ENCODE measurements at places on chromosomes 1 and 21.

DNA sequence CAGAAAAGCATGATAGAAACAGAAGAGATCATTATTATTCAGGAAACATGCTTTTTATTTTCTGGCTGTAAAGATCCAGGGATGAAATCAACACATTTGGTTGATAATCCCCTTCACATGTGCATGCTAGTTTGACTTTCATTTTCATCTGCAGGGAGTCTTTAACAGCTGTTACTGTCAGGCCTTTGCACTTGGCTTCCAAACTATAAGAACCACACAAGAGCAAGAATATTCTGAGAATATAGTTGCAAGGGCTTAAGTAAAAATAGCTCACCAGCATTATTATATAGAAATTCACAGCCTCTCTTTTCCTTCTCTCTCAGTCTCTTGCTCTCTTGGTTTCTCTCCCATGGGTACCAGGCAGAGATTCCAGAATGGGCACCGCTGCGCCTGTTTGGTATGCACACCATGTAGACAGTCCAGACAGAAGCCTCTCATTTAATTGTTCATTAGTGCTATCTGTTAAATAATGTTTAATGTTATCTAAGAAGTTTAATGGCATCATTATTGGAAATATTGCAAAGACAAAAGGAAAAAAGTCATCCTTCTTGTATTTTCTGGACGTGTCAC lies 622.3 kb upstream of the PLXNA2 start:
- no peak for DNase-seq

- DNase-seq = no peak
Observed at GRCh38 chr1:10338611-10339010, 60.3 kb upstream of the PGD start.

DNA sequence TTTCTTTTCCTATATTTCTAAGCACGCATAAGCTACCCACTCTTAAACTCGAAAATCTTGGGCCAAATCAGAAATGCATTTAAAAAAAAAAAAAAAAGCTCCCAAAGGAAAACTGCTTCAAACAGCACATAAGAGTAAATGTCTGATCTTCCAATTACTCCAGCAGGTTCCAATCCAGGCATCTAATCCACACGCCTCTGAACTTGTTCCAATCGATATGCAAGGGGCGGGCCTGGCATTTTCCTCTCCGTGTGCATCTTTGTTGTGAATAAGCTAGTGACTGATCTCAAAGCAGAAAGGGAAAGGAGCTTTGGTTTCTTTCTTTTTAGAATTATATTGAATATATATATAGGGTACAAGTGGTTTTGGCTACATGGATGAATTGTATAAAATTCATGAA lies 365.5 kb downstream of the PRDM2 start:
- DNase-seq = no peak

DNA sequence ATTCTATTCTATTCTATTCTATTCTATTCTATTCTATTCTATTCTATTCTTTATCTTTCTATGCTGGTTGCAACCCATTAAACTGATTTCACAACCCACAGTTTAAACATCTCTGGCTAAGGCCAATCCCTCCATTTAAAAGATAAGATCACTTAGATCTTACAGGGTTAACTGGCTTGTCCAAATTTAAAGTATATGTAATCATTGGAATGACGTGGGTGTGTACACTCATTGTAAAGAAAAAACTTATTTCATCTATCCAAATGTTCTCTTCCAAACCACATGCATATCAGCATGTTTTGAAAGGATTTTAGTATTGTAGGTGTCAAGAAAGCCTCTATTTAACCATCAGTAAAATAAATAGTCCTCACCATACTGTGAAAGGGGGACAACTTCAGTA lies 299.6 kb upstream of the RUNX1 start:
- DNase-seq = no peak

DNA sequence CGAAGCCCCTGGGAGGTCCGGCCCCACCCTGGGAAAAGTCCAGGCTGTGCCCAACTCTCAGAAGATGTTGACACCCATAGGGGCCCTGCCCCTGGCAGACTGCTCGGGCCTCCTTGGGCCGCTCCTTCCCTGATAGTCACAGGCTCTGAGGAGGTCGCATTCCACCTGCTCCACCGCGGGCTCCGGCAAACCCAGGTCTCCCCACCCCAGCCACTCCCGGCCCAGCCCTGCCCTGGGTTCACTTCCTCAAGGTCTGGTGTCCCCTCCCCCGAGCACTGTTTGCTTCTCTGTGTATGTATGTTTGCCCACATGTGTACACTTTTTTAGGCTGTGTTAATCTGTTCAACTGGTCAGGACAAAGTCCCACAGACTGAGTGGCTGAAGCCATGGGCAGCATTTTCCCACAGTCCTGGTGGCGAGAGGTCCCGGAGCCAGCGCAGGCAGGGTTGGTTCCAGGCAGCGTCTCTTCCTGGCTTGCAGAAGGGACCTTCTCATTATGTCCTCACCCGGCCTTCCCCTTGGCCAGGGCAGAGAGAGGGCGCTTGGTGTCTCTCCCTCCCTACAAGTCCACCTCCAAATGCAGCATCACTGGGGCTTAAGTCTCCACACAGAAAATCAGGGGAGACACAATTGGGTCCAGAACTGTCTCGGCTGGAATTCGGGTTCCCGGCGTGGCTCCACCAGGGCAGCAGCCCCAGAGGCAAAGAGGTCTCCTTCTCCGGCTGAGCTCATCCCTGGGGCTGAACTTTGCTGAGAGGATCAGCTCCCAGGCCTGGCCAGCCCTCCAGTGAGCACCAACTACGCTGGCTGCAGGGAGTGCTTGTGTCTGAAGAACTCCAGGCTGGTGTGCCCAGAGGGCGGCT lies 10.5 kb upstream of the PRXL2B start:
- no peak for DNase-seq

DNA sequence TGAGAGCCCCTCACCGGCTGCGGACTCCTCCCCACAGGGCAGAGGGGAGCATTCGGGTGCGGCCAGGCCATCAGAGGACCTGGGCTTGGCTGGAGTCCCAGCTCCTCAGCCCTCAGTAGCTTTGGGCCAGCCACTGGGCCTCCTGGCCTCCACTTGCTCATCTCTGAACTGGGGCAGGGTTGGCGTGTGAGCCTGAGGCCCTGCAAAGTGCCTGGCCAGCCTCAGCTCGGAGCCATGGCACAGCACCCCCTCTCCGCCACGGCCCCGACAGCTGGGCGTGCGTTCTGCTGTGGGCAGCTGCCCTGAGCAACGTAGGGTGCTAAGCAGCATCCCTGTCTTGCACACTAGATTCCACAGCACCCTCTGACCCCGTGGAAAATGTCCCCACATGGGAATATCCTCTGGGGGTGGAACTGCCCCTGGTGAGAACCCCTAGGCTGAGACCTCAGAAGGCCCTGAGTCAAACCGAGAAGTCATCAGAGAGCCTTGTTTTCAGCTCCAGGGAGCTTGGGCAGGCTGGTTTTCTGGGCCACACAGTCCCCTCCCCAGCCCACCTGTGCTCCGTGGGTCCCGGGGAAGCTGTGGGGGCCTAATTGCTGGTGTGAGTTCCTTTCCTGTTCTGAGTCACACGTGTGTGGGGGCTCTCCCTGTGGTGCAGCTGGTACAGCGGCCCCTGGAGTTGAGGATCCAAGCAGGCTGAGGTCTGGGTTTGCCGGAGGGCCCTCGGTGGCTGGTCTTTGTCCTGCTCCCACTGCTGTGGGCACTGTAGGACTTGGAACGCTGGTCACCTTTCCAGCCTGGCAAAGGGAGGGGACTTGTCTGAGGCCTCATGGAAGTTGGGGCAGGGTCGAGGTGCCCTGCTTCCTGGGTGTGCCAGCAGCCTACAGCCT lies 24.5 kb downstream of the TP73 start:
- DNase-seq = no peak

DNA sequence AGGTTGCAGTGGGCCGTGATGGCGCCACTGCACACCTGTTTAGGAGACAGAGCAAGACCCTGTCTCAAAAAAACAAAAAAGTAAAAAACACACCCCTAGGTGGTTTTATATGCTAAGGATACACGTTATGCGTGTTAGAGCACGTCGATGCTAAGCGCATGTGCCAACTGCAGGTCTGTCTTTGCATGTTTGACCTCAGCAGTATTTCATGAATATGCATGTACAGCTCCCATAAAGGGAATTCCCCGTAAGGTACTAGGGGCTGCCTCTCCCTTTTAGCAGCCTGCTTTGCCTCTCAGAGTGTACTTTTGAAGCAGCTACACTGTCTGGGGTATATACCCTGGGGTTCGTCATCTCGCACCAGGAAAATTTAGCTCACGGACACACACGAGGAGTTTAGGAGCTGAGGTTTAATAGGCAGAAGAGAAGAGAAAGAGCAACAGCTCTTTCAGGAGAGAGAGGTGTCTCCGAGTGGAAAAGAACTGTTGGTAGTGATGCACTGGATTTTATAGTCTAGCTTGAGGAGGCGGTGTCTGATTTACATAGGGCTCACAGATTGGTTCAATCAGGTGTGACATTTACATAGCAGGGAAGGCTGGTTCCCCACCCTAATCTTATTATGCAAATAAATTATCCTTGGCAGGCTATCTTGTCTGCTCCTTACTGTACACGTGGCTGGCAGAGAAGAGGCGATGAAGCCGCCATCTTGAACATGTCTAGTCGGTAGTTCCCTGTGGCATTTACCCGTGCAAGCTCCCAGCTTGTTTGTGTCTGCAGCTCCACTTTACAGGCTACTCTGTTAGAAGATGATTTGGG lies 4.2 kb upstream of the OTUD3 start:
- DNase-seq = no peak

DNA sequence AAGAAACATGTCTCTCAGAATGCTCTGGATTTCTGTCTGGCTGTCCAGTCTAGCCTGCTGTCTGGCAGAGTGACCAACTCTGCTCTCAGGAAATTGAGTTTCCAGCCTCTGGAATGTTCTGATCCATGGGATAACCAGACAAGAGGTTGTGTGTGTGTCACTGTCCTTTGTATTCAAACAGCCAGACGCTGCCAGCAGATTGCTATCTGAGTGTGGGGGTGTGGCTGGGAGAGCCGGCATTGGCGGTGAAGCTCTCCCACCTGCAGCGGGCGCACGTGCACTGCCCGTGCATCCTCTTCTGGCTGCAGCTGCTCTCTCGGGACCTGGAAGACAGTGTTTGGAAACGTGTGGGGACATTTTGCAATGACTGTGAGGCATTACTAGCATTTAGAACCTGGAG lies 26.1 kb downstream of the PKP1 start:
- DNase-seq = peak; percentile 54

DNA sequence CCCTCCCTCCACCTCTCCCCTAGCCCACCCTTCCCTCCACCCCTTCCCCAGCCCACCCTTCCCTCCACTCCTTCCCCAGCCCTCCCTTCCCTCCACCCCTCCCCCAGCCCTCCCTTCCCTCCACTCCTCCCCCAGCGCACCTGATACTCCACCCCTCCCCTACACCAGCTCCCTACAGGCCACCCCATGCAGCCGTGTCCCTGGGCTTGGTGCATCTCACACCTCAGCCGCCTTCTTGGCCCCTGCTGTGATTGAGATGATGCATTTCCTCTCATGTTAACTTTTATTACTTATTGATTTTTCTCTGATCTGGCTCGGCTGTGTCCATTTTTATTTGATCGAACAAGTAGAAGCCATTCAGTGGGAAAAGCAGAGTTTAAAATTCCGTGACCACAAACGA lies 243.8 kb downstream of the MATN1 start:
- no peak for DNase-seq

GRCh38 chr1:31013187-31013864 lies 52.2 kb downstream of the PUM1 start:
- peak; percentile 74 for DNase-seq

GRCh38 chr1:77652268-77652667 lies 30.2 kb downstream of the ZZZ3 start:
- no peak for DNase-seq

GRCh38 chr1:221795380-221795779 lies 53.5 kb upstream of the DUSP10 start:
- DNase-seq = no peak

- no peak for DNase-seq
Observed at GRCh38 chr21:23986214-23986613, 1621.1 kb downstream of the MRPL39 start.

DNA sequence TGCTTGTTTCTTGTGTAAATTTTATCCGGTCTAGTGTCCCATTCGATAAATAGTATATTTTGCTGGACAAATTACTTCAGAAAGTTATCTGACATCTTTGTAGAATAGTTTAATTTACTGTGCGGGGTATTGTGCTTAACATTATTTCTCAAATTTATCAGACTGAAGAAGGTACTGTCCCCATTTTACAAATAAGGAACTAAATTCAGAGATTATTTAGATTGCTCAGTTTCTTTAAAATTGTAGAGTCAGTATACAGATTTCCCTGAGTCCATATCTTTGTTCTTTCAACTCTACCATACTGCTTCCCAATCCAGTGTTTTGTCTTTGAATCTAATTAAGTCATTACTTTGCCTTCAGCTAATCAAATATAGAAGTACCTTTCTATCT lies 6.4 kb downstream of the ATP5PB start:
- DNase-seq = no peak

GRCh38 chr1:41245659-41246058 lies 3.6 kb upstream of the SCMH1 start:
- no peak for DNase-seq

DNA sequence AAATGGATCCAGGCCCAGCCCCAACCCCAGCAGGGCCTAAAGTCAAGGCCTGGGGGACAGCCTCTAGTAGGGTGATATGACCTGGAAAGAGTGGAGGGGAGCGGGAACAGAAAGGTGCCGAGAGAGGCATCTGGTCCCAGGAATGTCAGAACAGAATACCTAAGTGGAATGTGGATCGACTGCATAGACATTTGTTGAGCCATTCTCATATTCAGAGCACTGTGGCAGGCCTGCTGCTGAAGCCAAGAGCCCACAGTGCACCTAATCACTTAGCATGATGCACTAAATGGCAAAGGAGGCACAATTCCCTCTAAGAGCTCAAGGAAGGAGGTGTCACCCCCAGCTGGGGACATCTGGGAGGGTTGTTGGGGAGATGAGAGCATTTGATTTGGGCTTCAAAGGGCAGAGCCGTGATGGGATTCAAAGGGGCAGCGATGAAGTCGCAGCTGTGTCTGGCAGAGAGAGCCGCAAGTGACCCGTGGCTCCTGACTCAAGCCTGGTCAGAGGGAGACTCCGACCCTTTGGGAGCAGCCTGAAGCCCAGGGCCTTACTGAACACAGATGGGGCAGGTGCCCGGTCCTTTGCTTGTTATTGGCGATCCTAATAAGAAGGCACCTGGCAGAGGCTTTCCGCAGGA lies 8.6 kb upstream of the PKP1 start:
- peak; percentile 23 for DNase-seq

GRCh38 chr1:48236716-48237470 lies 14.4 kb downstream of the SLC5A9 start:
- peak; percentile 48 for DNase-seq

- DNase-seq = peak; percentile 59
Observed at GRCh38 chr1:6489799-6490180, 1.7 kb downstream of the PLEKHG5 start.

- DNase-seq = peak; percentile 24
Observed at GRCh38 chr1:160219062-160219929, 14.1 kb downstream of the PEA15 start.

- DNase-seq = no peak
Observed at GRCh38 chr1:224448453-224449017, 13.9 kb upstream of the WDR26 start.

Measured in RCC 7860 (cell line).